Stimulated activated CD8-positive, alpha-beta memory T cell treated with anti-CD3 and anti-CD28 coated beads, Interleukin-15, amount 100 ng/mL, for 48 hours (primary cell): ENCODE measurements at places on chromosomes 12 and 14.

- DNase-seq = no peak
Observed at GRCh38 chr12:62931477-62931876, 3.5 kb downstream of the PPM1H start.

- no peak for DNase-seq
Observed at GRCh38 chr12:77166696-77167095, 101.3 kb upstream of the E2F7 start.

GRCh38 chr12:42946871-42947381 is 357.4 kb upstream of the PRICKLE1 start:
- DNase-seq = no peak

DNA sequence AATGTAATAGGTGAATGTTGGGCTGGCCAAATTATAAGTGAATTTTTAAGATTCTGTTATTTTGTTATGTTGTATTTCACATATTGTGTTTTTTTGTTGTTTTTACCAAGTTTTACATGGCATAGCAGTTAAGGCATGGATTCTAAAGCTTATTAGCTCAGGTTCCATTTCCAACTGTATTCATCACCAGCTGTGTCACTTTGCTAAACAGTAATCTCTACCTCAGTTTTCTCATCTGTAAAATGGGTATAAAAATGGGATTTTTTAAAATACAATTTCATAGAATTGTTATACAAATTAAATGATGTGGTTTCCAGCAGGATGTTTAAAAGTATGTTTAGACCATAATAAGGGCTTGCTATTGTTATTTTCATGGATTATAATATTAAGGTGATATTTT is 512.2 kb downstream of the SLC16A7 start:
- DNase-seq = no peak

- no peak for DNase-seq
Observed at GRCh38 chr12:11067514-11067913, 5.4 kb upstream of the TAS2R46 start.

DNA sequence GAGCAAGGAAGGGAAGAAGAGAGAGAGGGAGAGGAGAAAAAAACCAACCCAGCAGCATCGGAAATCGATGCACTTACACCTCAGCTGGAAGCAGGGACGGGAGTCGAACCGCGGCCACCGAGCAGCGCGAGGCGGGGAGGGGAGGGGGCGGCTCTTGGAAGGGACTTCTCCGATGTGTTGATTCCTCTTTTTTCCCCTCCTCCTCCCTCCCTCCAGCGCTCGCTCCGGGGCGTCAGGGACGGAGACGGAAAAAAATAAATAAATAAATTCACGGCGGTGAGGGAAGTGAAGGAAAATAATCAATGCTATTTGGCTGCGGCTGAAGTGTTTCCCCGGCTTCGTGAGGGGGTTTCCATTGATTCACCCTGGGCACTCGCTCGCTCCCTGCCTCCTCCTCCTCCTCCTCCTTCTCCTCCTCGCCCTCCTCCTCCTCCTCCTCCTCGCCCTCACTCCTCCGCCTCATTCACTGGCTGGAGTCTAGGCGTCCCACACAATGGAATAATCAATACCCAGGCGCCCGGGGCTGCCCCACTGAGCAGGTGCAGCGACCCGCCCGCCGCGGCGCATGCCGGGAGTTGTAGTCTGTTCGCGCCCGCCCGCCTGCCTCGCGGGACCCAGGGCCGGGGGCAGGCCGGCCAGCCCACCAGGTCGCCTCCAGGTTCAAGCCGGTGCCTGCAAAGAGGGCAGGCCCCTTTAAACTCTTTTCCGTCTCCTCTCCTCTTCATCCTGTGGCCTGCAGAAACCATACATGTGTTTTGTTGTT is at the start of gene ZFHX2:
Gene ZFHX2 (minus strand): TSS at position 500 of the 763 bp plus-strand sequence. CDS start 16,440 bp downstream, outside the sequence.
- DNase-seq = peak; percentile 73

DNA sequence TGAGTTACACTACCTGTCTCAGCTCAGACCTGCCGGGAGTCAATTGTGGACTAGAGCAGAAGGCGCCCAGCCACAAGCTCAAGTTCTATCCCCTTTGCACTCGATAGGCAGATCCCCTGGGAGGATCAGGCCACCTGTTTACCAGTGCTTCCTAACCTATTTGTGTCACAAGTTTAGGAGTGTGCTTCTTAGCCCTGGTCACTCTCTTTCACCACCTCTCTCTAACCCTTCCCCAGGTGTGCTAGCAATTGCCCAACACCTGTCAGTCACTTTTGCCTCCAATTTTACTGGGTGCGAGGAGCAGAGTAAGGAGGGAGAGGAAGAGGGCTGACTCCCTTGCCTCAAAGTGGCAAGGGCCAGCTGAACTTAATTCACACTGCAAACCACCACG is 745 bp upstream of the NAA30 start:
- DNase-seq = no peak

- no peak for DNase-seq
Observed at GRCh38 chr14:31476131-31476866, 11.5 kb downstream of the GPR33 start.

DNA sequence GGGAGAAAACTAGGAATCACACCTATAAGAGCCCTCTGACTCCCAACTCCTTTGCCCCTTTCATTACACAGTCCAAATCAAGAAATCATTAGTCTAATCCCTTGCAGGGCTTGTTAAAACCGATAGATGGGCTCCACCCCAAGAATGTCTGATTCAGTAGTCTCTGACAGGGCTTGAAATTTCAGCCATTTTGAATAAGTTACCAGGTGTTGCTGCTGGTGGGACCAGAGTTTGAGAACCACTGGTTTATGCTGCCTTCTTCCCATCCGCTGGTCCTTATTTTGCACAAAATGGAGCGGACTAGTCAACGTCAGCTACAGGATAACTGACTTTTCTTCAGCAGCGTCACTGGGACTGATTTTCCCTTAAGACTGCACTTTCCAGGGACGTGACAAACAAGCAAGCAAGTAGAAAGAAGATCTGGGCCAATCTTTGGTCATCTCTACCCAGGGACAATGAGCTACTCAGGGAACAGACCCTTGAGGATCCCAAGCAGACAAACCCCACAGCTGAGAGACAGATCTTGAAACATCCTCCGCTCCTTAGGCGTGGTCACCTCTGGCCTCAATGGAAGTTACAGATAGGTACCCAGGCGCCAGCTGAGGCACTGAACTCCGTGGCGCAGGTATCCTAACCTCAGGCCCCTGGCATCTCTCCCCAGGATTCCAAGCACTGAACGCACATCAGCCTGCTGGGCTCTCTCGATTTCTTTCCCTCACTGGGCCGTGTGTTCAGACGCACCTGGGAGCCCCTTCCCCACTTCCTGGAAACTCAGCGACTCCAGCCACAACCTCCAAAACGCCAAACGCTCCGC is 900 bp downstream of the KCTD10 start:
- DNase-seq = no peak

DNA sequence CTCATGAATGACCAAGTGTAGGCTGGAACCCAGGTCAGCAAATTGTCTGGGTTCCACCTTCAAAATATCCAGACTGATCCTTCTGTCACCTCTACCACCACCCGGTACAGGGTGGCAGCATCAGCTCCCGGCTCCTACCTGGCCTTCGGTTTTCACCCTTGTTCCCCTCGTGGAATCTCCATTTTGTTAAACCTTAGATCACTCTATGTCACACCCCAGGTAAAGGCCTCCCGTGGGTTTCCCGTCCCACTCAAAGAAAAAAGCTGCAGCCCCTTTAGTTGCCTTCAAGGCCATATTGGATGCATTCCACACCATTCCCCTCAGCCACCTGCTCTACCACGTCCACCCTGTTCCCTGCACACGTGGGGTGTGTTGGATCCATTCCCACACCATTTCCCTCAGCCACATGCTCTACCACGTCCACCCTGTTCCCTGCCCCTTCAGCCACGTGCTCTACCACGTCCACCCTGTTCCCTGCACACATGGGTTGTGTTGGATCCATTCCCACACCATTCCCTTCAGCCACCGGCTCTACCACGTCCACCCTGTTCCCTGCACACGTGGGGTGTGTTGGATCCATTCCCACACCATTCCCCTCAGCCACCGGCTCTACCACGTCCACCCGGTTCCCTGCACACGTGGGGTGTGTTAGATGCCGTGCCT is 23.8 kb downstream of the SLC6A13 start:
- DNase-seq = no peak

DNA sequence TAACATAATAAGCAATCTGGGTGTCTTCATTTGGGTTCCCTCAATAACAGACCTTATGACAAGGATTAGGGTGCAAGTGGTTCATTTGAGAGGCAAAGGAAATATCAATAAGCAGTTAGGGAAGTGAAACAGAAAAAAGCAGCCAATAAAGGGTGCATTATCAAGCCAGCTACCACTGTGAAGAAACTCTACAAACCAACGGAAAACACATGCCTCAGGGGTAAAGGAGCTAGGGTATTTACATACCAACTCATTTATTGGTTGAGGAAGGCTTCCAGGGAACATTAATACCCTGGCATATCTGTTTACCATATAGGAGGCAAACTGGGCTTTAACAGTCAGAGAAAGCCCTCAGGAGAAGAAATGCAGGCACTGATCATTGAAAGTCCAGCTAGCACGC is 22.7 kb upstream of the IFNG-AS1 start:
- no peak for DNase-seq

GRCh38 chr14:65042731-65043372 is 56.2 kb downstream of the FNTB start:
- no peak for DNase-seq

GRCh38 chr12:108690191-108690518 is 41.2 kb downstream of the CORO1C start:
- no peak for DNase-seq

DNA sequence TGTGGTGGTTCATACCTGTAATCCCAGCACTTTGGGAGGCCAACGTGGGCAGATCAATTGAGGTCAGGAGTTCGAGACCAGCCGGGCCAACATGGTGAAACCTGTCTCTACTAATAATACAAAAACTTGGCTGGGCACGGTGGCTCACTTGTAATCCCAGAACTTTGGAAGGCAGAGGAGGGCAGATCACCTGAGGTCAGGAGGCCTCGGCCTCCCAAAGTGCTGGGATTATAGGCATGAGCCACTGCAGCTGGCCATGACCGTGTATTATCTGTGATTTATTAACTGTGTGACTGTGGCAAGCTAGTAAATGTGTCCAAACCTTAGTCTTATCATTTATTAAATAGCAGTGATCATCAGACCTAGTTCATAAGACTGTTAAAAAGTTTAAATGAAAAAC is 7.1 kb upstream of the ITPK1 start:
- DNase-seq = no peak

GRCh38 chr12:132450418-132451171 is 39.4 kb upstream of the FBRSL1 start:
- no peak for DNase-seq

- DNase-seq = no peak
Observed at GRCh38 chr12:109461846-109462756, 15.0 kb downstream of the KCTD10 start.

DNA sequence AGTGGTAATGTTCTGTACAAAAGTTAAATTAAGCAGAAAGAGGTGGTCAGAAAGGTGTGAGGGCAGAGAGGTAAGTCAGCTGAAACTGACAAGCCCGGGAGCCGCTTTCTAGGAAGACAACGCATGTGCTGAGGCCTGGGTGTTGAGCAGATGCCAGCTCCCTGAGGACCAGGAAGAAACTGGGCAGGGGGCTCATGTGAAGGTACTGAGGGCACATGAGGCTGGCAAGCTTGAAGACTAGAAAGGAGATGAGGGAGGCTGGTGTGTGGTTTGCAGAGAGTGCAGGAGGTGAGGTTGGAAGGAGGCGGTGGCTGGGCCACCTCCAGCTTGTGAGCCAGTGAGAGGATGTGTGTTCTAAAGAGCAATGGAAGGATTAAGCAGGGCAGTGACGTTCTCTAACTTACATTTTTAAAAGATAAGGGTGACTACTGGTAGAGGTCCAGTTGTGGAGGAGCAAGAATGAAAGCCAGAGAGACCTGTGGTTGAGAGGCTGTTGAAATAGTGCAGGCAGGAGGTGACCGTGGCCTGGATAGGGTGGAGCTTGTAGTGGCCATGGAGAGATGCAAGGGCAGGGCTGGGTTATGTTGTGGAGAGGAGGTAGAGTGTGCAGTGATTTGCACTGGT is 29.1 kb downstream of the ZNF664 start:
- no peak for DNase-seq

DNA sequence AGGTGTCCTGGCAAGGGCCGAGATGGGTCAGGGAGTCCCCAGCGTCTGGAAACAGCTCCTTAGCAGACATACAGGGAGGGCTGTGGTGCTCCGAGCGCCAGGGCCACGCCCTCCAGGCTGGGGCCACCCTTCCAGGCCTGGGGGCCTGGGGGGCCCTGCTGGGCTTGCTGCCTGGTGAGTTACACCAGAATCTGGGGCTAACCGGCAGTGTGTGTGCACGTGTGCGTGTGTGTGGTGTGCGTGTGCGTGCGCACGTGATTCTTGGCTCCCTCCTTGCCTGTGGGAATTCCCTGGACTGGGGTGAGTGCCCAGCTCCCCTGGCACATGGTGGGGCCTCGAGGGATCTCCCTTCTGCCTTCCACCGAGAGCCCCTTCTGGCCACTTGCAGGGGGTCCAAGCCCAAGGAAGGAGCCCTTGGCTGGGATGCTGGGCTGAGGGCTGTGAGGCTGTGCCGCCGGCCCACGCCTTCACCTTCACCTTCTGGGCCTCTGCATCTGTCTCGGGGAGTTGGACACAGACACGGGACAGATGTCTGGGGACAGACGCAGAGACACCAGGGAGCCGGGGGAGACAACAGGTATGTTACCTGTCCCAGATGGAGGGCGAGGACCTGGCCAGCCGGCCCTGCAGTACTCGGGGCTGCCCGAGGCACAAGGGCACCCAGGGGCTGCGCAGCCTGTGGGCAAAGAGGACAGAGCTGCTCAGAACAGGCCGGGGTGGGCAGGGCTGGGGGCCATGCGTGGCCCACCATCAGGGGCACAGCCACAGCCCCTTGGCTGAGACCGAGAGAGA is 37.2 kb downstream of the BEGAIN start:
- no peak for DNase-seq

DNA sequence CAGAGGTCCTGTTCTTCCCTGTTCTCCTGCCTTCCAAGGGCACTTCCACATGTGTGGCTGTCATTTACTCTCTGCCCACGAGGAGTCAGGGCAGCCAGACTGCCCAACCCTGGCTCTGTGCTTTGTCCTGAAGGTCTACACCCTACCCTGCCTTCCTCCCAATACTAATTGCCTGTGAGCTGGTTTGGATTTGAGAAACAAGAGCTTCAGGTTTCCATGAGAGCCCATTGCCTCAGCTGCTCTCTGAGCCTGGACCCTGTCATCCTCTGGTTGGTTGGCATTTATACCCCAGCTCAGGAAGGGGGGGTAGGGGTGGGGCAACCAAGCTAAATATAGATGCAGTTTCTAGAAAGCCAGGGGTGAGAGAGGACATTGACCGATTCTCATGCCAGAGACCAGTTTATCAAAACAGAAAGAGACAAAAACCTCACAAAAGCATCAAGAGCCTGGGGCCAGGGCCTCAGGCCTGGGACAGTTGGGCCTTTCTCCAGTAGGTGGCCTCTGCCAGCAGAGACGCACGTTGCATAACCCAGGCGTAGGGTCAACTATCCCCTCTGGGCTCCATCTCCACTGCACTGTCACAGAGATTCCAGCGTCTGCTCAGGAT is 34.5 kb downstream of the VDR start:
- DNase-seq = no peak

- DNase-seq = no peak
Observed at GRCh38 chr12:3745152-3745551, 7.8 kb downstream of the CRACR2A start.

- no peak for DNase-seq
Observed at GRCh38 chr12:94202245-94203180, 54.1 kb downstream of the PLXNC1 start.

GRCh38 chr14:21987937-21988336 is 314.3 kb upstream of the OR4E1 start:
- DNase-seq = no peak

GRCh38 chr12:6830286-6830890 is 2.2 kb downstream of the P3H3 start:
- no peak for DNase-seq

GRCh38 chr12:64696080-64696741 is 63.0 kb downstream of the GNS start:
- DNase-seq = no peak
